ENCODE measurements at places on chromosomes 7 and 10. TPM values are rescaled to one million over a fixed set of nuclear protein-coding genes. Genes with fewer than 3 reads are reported as not detected.

DNA sequence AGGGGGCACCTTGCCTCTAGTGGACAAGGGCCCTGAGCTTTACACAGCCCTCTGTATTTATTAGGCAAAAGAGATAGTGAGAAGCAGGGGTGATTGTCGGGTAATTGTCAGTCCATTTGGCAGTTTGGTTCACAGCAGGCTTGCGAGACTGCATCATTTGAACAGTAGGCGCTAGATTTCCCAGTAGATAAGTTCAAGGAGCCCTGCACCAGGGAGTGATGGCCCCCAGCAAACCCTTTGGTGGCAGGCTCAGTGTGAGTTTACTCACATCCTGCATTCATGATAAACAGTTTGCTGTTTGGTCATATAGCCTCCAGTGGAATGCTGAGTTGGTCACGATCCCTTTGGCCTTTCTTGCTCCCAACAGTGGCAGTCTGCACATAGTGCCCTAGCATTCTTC lies 59.4 kb downstream of the MARCHF5 start:
- DNase-seq: no peak

DNA sequence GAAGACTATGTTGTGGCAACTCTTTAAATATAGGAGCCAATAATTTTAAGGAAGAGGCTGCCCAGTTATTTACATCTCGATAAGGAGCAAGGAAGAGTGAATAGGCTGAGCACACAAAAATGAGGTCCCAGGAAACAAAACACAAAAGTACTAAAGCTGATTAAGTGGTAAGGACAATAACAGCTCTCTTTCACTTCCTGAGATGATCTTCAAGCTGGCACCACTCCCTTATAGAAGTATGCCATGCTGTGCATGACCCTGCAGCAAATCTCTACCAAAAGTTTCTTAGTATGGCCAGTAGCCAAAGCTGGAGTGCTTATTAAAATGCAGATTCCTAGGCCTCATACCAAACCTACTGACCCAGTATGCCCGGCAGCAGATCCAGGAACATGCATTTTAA lies 39.7 kb downstream of the CADPS2 start:
- DNase-seq: no peak

DNA sequence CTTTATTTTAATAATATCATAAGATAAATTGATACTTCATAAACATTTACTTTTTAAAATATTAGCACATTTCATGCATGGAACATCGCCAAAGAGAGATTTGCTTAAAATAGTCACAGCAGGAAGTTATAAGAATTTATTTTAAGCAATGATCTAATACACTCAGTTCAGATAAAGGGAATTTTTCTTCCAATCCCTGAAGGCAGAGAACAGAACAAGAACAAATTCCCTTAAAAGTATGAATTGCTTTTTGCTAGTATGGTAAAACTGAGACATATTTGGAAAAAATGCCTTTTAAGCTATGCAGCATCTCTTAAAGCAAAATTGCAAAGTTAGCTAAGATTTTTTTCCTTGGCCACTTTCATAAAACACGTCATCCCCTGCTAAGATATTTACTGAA lies 91.0 kb downstream of the SEMA3D start:
- DNase-seq: no peak

GRCh38 chr7:2017914-2018568 lies 214.7 kb downstream of the MAD1L1 start:
- no peak for DNase-seq

- no peak for DNase-seq
Observed at GRCh38 chr10:21692916-21693315, 158.9 kb downstream of the MLLT10 start.

DNA sequence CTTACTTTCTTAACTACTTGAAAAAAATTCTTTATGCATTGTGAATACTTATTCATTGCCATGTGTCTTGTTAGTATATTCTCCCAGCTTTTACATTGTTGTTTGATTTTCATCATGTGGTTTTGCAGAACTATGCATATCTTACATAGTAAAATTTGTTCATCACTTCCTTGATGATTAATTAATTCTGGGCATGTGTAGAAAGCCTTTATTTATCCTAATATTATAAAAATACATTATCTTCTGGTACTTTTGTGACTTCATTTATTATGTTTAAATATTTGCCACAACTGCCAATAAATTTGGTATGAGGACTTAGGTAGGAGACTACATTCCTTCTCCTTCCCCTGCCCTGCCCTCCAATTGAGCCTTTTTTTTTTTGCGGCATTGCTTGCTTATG lies 166.0 kb upstream of the ZNF32 start:
- DNase-seq: no peak

GRCh38 chr10:59633063-59633462 lies 76.6 kb downstream of the SLC16A9 start:
- no peak for DNase-seq

DNA sequence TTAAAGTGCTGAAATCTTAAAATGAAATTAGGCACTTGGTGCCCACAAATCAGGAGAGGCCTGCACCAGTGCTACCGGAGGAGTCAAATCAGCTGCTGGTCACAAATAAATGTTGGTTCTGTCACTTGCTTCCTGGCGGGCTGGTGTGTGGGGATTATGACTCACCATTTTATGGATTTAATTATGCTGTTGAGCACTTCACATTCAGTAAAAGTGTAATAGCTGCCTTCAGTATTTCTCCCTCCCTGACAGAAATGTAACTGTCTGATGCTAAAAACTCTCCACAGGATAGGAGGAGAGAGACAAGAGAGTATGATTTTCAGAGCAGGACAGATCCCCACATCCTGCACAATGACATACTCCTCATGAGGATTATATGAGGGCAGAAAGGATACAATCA lies 186.0 kb downstream of the JAZF1 start:
- DNase-seq: no peak

DNA sequence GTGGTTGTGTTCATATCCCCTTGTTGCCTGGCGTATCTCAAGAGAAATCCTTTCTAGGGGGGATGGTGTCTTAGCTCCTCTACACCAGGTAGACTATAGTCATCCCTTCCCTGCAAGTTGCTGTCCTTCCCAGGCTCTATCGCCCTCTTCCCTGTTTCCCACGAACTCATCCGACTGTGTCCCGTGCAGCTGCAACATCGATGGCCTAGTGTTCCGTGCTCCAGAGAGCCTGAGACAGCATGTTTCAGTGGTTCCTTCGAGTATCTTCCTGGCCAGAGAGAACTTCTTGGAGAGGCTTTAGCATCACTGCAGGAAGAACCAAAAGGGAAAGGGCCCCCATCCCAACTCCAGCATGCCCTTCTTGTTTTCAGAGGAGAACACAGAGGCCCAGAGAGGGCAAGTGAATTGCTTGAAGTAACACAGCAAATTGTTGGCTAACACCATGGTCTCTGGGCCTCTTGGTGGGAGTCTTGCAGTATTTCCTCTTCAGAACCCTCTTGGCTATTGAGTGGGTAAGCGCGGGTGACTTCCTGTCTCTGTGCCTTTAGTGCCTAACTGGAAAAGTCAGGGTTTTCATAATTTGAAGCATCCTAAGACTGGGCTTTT lies 162.9 kb downstream of the RGS10 start:
- no peak for DNase-seq

GRCh38 chr7:101501351-101501750 lies 127.7 kb downstream of the MYL10 start:
- no peak for DNase-seq

- DNase-seq: no peak
Observed at GRCh38 chr7:48636391-48637015, 287.8 kb upstream of the CDC14C start.

DNA sequence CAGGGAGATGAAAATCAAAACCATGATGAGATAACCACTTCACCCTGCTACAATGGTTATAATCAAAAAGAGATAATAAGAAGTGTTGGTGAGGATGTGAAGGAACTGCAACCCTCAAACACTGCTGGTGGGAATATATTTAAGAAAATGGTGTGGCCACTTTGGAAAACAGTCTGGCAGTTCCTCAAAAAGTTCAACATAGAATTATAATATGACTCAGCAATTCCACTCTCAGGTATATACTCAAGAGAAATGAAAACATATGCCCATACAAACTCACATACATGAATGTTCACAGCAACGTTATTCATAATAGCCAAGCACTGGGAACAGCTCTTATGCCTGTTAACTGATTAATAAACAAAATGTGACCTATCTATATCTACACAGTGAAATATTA lies 104.8 kb downstream of the SLC25A13 start:
- no peak for DNase-seq

- no peak for DNase-seq
Observed at GRCh38 chr7:155570991-155571390, 24.6 kb upstream of the CNPY1 start.

- DNase-seq: no peak
Observed at GRCh38 chr7:94056796-94057207, 52.6 kb upstream of the BET1 start.

- DNase-seq: no peak
Observed at GRCh38 chr7:106042196-106042611, 69.9 kb downstream of the SYPL1 start.

DNA sequence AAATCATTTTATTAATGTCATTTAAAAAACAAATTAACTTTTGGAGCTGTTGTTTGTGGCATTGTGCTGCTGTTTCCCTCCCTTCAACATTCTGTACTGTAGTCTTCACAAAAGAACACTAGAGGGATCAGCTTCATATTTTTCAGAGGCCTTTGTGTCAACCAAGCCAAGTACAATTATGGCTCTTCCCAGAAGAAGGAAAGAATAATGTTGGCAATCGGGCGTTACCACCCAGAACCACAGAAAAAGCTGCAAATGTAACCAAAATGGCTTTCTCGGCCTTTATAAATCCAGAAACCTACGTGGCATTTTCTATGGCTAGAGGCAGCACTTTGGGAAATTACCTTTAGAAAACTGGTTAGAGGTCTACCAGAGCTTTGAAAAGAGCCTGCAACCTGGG lies 98.8 kb upstream of the COL1A2 start:
- DNase-seq: no peak

- no peak for DNase-seq
Observed at GRCh38 chr10:126062131-126063032, 166.0 kb downstream of the FANK1 start.

- no peak for DNase-seq
Observed at GRCh38 chr7:73892003-73892999, 31.3 kb downstream of the TMEM270 start.

- peak; percentile 83 for DNase-seq
Observed at GRCh38 chr7:155738652-155739537, 73.4 kb downstream of the SHH start.

DNA sequence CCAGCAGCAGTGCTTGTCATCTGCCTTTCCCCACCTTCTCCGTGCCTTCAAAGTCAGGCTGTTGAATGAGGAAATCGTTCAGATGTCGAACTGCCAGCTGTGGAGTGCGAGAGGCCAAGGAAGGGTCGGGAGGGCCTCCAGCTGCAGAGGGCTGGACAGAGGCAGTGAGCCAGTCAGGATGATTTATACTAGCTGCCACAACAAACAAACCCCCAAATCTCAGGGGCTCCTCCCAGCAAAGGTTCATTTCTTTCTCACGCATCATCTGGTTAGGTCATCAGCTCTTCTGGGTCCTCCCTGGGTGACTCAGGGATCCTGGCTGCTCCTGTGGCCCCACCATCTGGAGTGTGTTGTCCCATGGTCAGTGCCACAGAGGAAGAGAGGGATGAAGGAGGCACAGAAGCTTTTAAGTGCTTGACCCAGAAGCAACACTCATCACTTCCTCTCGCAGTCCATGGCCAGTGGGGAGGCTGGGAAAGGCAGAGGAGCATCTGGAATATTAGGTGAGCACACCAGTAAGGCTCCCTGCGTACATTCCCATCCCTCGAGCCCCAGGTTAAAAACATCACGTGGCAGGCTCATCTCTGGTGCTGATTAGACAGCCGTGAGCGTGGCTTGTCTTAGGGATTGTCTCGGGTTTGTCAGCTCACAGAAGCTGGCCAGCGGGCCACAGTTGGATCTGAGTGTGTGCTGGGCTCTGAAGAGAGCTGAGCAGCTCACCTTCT lies 140.7 kb downstream of the RGS10 start:
- no peak for DNase-seq

DNA sequence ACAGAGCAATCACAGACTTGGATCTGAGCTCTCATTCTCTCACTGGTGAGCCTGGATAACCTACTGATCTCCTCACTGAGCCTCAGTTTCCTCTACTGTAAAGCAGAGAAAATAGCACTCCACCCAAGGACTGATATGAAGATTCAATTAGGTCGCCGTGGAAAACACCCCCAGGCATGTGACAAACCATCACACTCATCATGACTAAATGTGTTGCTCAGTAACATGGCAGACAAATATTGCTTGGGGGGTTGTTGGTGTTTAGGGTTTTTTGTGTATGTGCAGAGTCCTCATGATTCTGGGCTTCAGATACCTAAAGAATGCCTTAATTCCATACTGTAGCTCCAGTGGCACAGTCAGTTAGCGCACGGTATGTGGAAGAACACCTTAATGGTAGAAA lies 122.1 kb upstream of the TCF7L2 start:
- DNase-seq: no peak

DNA sequence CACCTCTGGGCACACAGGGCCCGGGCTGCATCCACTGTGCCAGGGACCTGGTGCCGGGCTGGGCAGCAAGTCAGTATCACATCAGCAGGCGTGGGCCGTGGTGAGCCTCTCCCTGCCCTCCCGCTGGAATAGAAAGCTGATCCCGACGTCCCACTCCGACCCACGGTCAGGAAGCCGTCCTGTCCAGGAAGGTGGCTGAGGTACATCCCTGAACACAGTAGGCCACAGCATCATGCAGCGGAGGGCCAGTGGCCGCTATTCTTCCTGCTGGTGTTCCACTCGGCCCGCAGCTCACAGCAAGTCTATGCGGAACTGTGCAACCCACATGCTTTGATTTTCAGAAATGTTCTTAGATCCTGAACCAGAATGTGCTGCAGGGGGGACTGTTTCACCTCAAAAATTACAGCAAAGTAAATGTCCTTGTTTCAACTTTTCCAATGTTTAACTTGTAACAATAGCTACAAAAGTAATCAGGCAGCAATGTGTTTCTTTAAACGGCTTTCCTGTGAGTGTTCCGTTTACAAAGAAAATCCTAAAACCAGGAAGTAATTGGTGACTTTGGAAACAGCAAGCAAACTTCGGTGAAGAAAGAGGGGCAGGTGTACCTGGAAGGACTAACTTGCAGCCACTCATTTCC lies 676 bp upstream of the GPR146 start:
- no peak for DNase-seq

GRCh38 chr7:158631574-158632195 lies 44.1 kb upstream of the PTPRN2 start:
- DNase-seq: no peak

- DNase-seq: no peak
Observed at GRCh38 chr7:112370436-112370835, 79.8 kb upstream of the IFRD1 start.

Gene WEE2
- total RNA-seq: not detected

Gene SNX10
- 59.3 TPM for total RNA-seq

Gene CYP17A1
- not detected for total RNA-seq

Gene AKR1B1
- 113 TPM for total RNA-seq

Gene ZNF467
- total RNA-seq: not detected

Gene THNSL1
- 3.5 TPM for total RNA-seq

Gene OGDHL
- 0.09 TPM for total RNA-seq

Gene METTL27
- total RNA-seq: not detected

Gene PALD1
- 0.26 TPM for total RNA-seq

Gene TFPI2
- not detected for total RNA-seq

Gene BLNK
- not detected for total RNA-seq

Gene ELOVL3
- total RNA-seq: not detected

Gene FAM171A1
- total RNA-seq: 2.9 TPM

Gene ORAI2
- total RNA-seq: 58.1 TPM

Gene SPDYE8
- not detected for total RNA-seq

Gene NUTM2E
- total RNA-seq: 0.28 TPM
